ENCODE measurements at places on chromosomes 7 and 10. TPM values are rescaled to one million over a fixed set of nuclear protein-coding genes. Genes with fewer than 3 reads are reported as not detected.

Gene MYOZ1
- 2.2 TPM for total RNA-seq

Gene SUN3
- not detected for total RNA-seq

Gene CYP26A1
- total RNA-seq: 0.53 TPM

Gene ZNF804B
- total RNA-seq: not detected

Gene PTF1A
- total RNA-seq: not detected

GRCh38 chr10:89808842-89809241 lies 107.5 kb downstream of the KIF20B start:
- no peak for DNase-seq

DNA sequence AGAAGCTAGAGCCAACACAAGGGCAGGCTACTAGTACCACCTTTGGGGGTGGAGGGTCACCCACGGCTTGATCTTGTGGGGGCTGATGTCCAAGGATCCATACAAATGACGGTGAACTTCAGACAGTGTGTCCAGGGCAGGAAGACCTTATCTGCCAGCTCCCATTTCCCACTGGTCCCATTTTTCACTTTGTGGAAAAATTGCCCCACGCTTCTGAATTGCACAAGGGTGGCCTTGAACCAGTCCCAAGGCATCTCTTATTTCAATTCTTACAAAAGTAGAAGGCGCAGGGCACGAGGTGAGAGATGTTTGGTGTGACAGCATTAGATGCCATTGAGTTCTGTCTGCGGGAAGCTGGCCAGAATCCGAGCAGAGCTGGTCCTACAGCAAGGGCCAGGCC lies 252.7 kb upstream of the CELF2 start:
- no peak for DNase-seq

DNA sequence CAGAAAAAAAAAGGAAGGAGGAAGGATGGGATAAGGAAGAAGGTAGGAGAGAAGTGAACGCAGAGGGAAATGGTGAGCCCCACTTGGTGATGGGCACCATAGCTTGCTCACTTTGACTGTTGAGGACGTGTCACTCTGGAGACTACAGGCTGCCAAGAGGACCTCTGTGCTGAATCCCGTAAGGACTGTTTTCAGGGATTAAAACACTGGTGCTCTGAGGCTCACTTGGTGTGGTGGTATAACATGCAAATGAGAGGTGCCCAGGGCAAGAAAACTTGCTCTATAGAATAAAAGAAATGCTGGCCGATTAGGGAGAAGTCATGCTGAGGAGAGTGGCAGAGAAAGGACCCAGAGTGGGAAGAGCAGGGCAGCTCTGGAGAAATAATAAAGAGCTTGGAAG lies 5.3 kb upstream of the IL2RA start:
- no peak for DNase-seq

DNA sequence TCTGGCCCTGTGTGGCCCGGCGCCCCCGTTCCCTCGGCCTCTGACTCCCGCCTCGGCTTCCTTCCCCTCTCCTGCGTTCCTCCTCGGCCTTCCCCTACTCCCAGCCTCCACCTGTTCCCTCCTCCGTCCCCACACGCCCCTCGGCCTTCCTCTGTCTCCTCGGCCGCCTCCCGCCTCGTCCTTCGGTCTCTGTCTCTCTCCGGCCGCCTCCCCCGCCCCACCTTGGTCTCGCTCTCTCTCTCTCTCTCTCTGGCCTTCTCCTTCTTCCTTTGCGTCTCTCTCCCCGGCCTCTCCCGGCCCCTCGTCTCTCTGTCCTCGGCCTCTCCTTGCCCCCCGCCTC lies 588 bp downstream of the GET4 start:
- no peak for DNase-seq

DNA sequence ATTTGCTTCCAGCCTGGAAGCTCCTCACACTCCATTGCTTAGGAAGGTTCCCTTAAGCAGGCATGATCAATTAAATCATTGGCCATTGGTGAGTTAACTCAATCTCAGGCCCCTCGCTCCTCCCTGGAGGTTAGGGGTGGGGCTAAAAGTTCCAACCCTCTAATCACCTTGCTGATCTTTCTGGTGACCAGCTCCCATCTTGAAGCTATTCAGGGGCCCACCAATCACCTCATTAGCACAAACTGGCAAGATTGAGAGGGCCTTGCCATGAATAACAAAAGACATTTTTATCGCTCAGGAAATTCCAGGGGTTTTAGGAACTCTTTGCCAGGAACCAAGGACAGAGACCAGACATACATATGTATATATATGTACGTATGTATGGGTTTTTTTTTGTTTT lies 58.4 kb downstream of the AGK start:
- no peak for DNase-seq

Data from astrocyte (in vitro differentiated cells and primary cell).